ENCODE measurements at places on chromosomes 7 and 10.

DNA sequence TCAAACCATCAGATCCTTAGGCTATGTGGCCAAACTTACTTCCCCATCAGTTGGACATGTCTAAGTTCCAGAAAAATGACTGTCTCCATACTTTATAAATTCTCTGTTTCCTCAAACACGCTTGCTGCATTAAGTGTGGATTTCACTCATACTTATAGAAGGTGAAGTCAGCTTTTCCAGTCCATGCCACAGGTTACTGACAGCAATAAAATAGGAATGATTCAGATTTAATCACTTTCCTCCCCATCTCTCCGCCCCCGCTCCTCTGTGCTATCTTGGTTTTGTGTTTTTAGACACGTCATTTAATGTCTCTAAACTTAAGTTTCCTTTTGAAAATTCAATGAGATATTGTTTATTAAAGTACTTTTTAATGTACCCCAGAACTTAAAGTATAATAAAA lies 1098.0 kb upstream of the C7orf33 start:
- DNase-seq = no peak

- DNase-seq = no peak
These were observed 236.6 kb upstream of the GRB10 start for GRCh38 chr7:51019191-51019844.

DNA sequence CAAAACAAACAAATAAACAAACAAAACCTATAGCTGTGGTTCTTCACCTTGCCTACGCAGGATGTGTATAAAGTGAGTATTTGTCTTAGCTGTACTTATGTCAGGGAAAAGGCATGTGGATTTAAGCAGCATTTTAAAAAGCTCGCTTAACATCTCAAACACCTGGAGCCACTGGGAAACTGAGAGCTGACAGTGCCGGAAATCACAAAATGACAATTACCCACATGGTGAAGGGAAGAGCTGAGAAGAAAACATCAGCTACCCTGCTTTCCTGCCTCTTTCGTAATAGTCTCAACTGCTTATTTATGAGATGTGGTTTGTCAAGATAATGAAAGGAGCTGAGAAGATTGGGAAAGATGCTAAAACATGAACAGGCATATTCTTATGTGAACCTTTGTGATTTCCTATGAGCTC lies 31.1 kb upstream of the MSMB start:
- DNase-seq = no peak

GRCh38 chr10:75428434-75429158 lies 2.8 kb upstream of the LRMDA start:
- no peak for DNase-seq

DNA sequence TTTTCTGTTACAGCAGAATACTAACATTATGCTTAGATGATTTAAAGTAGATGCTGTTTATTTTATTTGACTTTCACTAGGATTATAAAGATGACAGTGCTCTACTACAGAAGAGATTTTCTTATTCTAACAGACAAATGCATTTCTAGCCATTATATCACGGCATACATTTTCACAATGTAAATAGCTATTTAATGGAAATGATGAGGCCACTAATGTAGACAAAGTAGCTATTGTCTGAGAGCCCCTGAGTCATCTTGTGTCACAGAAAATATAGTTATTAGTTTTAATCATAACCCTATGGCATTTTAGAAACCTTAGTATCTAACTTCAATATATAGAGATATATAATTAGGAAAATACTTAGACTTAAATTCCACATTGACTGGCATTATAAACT lies 158.0 kb upstream of the AHR start:
- DNase-seq = no peak

DNA sequence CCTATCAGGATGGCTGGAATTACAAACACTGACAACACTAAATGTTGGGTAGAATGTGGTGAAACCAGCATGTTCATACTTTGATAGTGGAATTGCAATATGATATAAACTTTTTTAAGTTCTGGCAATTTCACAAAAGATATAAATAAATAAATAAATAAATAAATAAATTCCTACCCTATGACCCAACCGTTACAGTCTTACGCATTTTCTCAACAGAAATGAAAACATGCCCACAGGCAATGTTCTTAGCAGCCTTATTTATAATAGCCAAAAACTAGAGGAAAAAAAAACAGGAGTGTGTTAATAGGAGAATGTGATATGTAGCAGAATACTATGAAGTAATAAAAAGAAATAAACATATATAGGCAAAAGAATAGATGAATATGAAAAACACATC lies 318.9 kb downstream of the IPMK start:
- no peak for DNase-seq

DNA sequence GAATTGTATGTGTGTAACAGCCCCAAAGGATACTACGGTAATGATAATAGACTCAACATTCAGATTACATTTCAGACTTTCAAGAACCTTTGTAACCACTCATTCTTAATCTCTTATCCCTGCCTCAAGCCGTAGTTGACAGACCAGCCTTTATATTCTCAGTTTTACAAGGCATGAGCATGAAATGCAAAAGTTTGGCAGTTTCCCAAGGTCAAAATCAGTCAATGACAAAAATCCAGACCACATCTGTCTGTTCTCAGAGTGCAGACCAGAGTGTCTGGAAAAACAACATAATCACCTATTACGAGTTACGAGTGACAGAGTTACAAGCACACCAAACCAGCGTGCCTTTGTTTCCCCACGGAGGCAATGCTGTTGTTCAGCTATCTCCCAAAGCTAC lies 178.6 kb upstream of the LRGUK start:
- no peak for DNase-seq

DNA sequence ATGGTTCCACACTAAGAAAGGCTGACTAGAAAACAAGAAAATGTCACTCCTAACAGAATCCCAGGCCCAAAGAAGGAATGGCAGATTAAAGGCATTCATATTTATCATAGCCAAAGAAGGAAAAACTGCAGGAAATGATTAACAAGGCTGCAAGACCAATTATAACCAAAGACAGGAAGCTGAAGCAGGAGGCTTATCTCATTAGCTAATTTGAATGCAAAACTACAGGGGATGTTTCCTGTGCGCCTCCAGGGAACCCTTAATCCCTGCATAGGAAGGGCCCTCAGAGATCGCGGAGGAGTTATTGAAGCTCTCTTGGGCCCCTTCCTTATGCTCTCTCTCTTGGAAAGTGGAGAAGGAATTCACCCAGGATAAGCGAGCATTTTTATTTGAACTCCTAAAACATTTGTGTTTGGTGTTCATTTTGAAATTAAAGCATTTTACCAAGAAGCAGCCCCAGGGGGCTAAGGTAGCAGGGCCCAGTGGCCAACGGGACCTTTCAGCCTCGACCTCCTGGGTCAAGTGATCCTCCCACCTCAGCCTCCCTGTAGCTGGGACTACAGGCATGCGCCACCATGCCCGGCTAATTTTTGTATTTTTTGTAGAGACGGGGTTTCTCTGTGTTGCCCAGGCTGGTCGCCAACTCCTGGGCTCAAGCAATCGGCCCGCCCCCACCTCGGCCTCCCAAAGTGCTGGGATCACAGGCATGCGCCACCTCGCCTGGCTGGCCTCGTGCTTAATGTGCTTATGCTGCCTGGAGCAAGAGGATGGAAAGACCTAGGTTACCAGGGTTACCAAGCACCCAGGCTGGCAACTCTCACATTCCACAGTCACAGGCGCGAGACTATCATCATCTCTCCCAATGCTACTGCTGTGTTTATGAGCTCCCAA lies 24.1 kb upstream of the PROSER2 start:
- DNase-seq = no peak

DNA sequence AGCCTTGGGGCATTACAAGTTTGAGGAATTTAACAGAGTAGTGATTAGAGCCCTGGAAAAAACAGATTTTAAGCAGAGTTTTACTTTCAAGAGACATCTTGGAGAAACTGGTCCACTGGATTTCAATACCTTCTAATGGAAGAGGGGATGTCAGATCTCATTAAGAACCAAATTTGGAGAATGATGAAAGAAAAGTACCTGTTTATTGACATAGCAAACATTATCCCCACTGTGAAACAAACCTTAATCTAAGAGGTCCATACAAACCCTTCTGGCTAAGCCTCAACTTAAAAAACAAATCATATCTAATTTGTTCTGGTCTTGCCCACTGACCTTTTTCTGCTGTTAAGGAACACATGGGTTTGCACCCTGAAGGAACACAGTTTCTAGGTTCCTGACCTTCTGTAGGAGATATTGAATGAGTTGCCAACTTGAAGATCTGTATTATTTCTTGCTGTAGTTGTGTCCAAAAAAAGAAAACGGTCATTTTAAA lies 53.5 kb downstream of the LAMB1 start:
- DNase-seq = no peak

- DNase-seq = no peak
These were observed 65.5 kb downstream of the HPSE2 start for GRCh38 chr10:99170116-99170675.

- no peak for DNase-seq
These were observed 43.6 kb downstream of the THNSL1 start for GRCh38 chr10:25059990-25060389.

- DNase-seq = no peak
These were observed 3.5 kb downstream of the FASTK start for GRCh38 chr7:151076863-151077704.

DNA sequence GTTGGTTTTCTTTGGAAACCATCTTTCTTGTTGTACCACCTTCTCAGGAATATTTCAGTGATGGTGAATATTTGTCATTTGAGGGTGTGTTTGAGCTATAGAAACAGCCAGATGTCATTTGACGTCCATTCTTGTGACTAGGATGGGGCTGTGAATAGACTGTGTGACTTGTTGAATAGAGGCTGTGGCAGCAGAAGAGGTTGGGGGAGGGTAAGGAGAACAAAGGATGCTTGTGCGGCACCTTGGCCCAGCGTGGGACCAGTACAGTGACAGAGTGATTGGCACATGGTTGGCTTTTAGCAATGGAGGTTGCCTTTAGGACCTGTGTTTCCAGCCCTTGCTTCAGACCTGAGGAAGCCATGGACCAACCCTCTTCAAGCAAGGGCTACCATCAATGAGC lies 11.3 kb downstream of the DMBT1 start:
- no peak for DNase-seq

DNA sequence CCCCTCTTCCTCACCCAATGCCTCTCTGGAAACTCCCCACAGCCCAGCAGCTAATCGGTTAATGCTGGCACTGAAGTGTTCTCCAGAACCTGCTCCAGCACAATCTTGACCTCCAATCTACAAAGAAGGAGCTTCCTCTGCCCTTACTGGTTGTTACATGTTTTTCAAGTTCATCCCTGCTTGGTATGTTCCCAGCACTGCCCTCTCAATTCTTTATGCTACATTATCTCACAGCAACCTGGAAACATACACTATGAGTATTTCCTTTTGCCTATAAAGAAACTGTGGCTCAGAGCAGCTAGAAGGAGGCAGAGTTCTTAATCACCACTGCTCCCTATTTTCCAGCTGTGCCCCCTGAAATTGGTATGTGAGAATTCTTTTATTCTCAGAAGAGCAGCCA lies 84.1 kb upstream of the KMT2E start:
- no peak for DNase-seq

GRCh38 chr10:5159126-5159525 lies 25.8 kb downstream of the AKR1C8 start:
- DNase-seq = no peak

DNA sequence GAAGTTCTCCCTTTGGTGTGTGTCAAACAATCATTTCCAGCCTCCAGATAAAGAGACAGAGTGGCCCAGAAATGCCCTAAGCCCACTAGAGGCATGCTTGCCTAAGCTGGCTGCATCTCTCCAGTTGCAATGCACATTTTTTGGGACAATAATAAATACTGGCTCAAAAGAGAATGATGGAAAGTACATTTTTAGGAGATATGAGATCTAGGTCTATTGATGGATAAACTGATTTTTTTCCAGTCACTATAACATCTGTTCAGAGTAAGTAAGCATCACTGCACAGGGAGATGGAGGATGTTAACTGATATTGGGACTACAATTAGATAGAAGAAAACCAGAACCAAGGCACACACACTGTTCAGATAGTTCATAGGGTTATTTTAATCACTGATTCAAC lies 553.0 kb downstream of the GRM8 start:
- DNase-seq = no peak

DNA sequence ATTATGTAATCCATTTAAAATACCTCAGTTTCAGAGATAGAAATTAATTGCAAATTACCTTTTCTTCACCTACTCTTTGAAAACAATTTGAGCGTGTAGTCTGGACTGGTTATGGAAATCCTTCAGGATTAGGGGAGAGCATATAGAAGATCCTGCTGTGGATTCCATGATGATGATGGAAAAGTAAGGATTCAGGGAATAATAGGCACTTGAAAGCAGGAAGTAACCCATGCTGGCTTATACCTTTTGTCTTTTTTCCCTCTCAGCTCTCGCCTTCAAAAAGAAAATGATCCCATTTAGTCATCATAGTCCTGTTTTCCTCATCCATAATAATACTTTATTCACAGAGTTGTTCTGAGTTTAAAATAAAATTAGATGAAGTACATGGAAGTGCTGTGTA lies 4.4 kb downstream of the HBP1 start:
- DNase-seq = no peak

DNA sequence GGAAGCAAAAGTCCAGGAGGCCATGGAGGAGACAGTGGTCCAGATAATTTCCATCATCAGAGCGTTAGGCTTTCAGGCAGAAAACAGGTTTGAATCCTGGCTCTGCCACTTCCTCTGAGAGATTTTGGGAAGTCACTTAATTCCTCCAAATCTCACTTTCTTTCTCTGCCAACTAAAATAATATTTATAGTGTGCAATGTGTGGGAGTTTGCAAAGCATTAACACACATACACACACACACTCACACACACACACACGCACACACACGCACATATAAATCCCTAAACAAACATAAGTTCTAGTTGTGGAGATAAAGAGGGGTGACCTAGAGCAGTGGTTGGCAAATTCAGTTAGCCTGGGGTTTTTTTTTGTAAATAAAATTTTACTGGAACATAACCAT lies 84.8 kb downstream of the TRIL start:
- DNase-seq = no peak

DNA sequence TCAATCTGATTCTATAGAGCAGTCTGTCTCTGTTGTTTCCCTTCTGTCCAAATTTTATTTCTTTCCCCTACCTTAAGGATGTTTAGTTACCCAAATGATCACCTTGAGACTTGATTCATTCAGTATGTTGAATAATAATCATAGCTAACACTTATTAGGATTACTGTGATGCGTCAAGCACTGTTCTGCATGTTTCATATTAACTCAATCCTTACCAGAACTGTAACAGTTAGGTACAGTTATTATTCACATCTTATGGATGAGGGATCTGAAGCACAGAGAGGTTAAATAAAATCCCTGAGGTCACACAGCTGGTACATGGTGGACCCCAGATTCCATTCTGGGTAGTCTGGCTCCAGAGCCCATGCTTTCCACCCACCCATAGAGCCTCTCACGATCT lies 97.9 kb upstream of the SAMD8 start:
- DNase-seq = no peak

DNA sequence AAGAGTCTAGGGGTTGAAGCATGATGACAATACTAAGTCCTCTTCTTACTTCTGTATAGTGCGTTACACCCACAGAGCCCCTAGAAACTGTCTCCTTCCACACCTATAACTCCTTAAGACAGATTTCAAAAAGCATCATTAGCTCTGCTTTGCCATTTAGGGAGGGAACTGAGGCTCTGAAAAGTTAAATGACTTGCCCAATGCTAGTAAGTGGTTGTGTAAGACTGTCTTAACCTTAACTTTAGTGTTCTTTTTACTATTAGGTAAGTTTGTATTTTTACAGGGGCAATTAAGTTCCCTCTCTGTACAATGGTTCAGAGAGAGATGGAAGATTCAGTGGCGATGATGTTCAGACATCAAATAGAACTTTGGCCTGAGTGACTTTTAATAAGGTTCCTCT lies 72.7 kb upstream of the ASAH2 start:
- DNase-seq = no peak

- DNase-seq = no peak
These were observed 83.4 kb upstream of the SEMA3E start for GRCh38 chr7:83732305-83732704.

All from stimulated activated CD4-positive, alpha-beta T cell treated with anti-CD3 and anti-CD28 coated beads, Interleukin-15, amount 100 ng/mL, for 48 hours (primary cell).